Smooth muscle cell of the coronary artery (primary cell): ENCODE measurements at places on chromosomes 5 and 9. TPM values are rescaled to one million over a fixed set of nuclear protein-coding genes. Genes with fewer than 3 reads are reported as not detected.

STPG3 gene
- not detected in 2 replicates for total RNA-seq

ANKRD18B gene
- total RNA-seq = 0.83 TPM in 1 of 2 replicates, not detected in the other

TMEM171 gene
- 0.82 and 5.1 TPM in 2 replicates for total RNA-seq

PCDHGB2 gene
- 1.6 and 2.0 TPM in 2 replicates for total RNA-seq

CAMK4 gene
- 0.70 and 1.7 TPM in 2 replicates for total RNA-seq

ANKRD34B gene
- not detected in 2 replicates for total RNA-seq

FOXE1 gene
- not detected in 2 replicates for total RNA-seq

TAF11L10 gene
- total RNA-seq = not detected in 2 replicates

RNF183 gene
- total RNA-seq = not detected in 2 replicates

ANKRD33B gene
- 3.1 and 5.5 TPM in 2 replicates for total RNA-seq

ROR2 gene
- total RNA-seq = under 0.01 and 29.1 TPM in 2 replicates

FGFR4 gene
- total RNA-seq = 0.12 and 3.2 TPM in 2 replicates

HAND1 gene
- not detected in 2 replicates for total RNA-seq

RBM22 gene
- 10.6 and 18.5 TPM in 2 replicates for total RNA-seq

CDH12 gene
- total RNA-seq = not detected in 2 replicates

SLCO6A1 gene
- total RNA-seq = not detected in 2 replicates

SLC36A3 gene
- not detected in 2 replicates for total RNA-seq

SCGB3A2 gene
- 0.15 TPM in 1 of 2 replicates, not detected in the other for total RNA-seq

SLC23A1 gene
- not detected in 2 replicates for total RNA-seq

IL5 gene
- total RNA-seq = not detected in 2 replicates

MELK gene
- 1.8 and 12.3 TPM in 2 replicates for total RNA-seq

TYRP1 gene
- total RNA-seq = 0.38 TPM in 1 of 2 replicates, not detected in the other

IL17B gene
- not detected in 2 replicates for total RNA-seq

GALT gene
- total RNA-seq = 25.7 and 33.1 TPM in 2 replicates

EFNA5 gene
- 2.6 and 4.4 TPM in 2 replicates for total RNA-seq

HAVCR2 gene
- 0.30 and 6.9 TPM in 2 replicates for total RNA-seq

ANKRD31 gene
- 0.08 and 0.12 TPM in 2 replicates for total RNA-seq

DMRT3 gene
- not detected in 2 replicates for total RNA-seq

RFK gene
- 7.3 and 14.7 TPM in 2 replicates for total RNA-seq

PLEKHG4B gene
- under 0.01 TPM in 1 of 2 replicates, not detected in the other for total RNA-seq

ARL14EPL gene
- not detected in 2 replicates for total RNA-seq

ANAPC2 gene
- total RNA-seq = 20.3 and 24.0 TPM in 2 replicates

STOM gene
- 123 and 146 TPM in 2 replicates for total RNA-seq

NKD2 gene
- 0.70 and 12.5 TPM in 2 replicates for total RNA-seq

CMBL gene
- total RNA-seq = 6.2 and 21.6 TPM in 2 replicates

EQTN gene
- not detected in 2 replicates for total RNA-seq

HARS2 gene
- 24.1 and 27.4 TPM in 2 replicates for total RNA-seq

ZNF366 gene
- under 0.01 and 0.12 TPM in 2 replicates for total RNA-seq

ATOSB gene
- total RNA-seq = 11.9 and 25.1 TPM in 2 replicates

OMD gene
- 0.23 and 1.9 TPM in 2 replicates for total RNA-seq

TAF9 gene
- 51.8 and 83.4 TPM in 2 replicates for total RNA-seq
